Muscle of arm (tissue), 14 donors: ENCODE measurements at places on chromosomes 1 and 21. TPM values are rescaled to one million over a fixed set of nuclear protein-coding genes. Genes with fewer than 3 reads are reported as not detected.

- DNase-seq, result no peak
Observed at GRCh38 chr1:13911697-13912619, 212.0 kb downstream of the PRDM2 start.

- no peak for DNase-seq
Observed at GRCh38 chr1:79604490-79605198, 598.1 kb upstream of the ADGRL4 start.

DNA sequence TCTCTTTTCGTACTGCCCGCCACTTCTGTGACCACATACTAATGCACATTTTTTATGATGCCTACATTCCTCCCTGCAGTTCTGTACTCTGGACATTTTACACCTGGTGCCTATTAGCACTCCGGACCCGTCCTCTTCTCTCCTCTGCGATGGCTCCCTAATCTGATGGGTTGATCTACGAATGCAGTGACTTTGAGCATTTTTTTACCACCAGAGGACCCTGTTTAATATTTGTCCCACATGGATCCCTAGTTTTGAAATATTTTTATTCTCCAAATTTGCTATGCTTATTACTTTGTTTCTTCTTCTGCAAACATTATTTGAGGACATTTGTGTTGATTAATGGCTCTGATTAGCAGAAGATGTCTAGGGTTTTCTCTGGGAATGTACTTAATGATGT, 5.2 kb downstream of the PPFIA4 start:
- no peak for DNase-seq

DNA sequence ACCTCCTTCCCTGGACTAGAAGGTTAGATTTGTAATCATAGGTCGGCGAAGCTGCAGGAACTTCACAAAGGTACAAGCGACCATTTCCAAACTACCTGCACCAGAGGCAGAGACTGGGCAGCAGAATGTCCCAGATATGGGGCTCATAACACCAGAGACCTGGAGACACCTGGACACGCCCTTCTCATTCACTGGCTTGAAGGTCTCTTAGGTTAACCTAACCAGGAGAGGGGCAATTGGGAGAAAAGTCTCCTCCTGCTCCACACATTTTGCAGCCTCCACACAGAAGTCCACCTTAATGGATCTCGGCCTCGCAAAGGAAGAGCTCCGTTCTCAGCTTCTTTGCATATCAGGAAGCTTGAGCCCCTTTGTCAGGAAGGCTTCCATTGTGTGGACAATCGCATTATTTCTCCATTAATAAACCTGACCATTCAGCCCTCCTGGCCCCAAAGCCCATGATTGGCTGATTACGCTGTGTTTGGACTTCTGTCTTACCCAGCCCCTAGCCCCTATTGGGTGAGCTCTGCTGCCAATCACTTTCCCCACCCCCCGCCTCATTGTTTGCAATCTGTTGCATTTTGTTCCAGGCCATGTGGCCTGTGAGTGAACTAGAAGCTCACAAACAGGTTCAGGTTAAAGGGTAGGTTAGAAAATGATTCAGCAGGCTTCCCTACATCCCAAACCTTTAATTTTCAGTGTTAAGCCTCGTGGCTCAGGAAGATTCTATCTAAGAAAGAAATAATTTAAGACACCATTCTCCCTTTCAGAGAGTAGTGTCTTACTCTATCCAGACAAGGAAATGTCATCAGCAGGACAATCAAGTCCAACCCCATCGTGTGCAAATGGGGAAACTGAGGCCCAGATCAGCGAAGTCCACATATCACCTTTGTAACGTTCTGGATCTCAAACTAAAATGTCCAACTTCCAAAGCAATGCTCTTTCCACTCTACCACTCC, 2.8 kb downstream of the MYCL start:
- no peak for DNase-seq

GRCh38 chr21:46202592-46203202, 18.4 kb upstream of the SPATC1L start:
- DNase-seq, result no peak

GRCh38 chr1:205570173-205570501, 61.7 kb downstream of the ELK4 start:
- DNase-seq, result no peak

- no peak for DNase-seq
Observed at GRCh38 chr1:40650075-40650474, 15.4 kb downstream of the RIMS3 start.

DNA sequence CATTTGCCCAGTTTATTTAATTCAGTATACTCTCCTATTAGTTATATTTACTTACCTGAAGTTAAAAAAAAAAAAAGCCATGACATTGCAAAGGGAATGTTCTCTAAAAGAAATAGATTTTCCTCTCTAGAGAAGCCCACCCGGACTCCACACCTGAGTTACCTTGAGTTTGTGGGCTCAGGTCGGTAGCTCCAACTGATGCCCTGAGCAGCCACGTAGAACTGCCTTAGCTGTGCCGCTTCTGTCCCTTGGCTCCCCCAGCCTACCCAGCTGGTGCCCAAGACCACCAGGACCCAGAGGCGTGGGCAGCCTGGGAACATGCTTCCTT, 250 bp downstream of the F5 start:
- no peak for DNase-seq

- no peak for DNase-seq
Observed at GRCh38 chr1:212692774-212693644, 6.6 kb downstream of the BATF3 start.

DNA sequence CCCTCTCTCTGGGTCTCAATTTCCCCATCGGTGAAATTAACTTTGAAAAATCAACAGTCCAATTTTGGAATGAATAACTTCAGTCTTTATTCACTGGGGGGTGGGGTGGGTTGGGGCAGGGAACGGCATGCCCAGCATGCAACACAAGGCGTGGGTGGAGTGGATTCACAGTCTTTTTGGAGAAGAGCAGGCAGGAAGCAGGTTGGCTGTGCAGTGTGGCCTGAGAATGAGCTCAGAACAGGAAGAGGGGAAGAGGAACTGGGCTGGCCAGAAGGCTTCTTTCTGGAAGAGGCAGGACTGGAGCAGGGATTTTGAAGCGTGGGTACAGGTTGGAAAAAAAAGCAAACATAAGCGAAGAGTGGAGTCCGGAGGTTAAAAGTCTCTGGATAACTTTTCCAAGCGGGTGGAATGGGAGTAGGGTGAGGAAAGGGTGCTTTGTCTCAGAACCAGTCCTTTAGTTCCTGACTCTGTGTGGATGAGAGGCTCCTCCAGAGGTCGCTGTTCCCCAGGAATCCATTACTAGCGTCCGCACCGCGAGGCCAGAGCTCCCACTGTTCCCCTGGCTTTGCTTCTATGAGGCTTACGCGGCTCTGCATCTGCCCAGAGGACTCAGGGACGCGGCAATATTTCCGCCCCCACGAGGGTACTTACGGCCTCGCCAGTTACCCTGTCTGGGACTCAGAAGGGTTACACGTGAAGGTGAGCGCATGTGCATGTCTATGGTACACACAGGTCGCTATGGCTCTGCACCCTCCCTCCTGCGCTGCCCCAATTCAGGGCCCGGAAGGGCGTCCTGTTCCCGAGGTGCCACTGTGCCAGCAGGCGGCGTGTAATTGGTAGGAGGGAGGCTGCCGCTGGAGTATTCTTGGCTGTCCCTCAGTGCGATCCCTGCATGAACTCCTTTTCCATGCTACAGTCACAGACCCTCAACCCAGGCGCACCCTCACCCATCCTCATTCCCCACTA, 5.5 kb upstream of the FOXD2 start:
- peak; percentile 86 for DNase-seq

- DNase-seq, result no peak
Observed at GRCh38 chr1:58568271-58568860, 8.7 kb downstream of the TACSTD2 start.

DNA sequence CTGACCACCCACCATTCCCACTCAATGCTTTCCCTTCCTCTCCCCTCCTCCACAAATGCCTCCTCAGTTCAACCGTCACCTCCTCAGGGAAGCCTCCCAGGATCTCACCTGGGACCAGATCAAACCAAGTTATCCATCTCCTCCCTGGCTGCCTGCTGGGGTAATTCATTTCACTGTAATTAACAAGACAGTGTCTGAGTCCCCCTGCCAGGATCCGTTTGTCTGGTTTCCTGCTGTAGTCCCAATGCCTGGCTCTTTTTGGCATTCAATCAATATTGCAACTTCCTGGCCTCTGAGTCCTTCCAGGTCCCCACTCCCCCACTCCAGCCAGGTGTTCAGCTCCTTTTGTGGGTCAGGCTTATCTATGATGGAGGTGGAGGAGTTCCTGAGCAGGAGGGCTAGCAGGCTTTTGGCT, 687.7 kb downstream of the PTPRU start:
- DNase-seq, result no peak

GRCh38 chr1:99115231-99115630, 110.6 kb upstream of the PLPPR5 start:
- no peak for DNase-seq

- no peak for DNase-seq
Observed at GRCh38 chr1:47972864-47973432, 24.2 kb downstream of the TRABD2B start.

DNA sequence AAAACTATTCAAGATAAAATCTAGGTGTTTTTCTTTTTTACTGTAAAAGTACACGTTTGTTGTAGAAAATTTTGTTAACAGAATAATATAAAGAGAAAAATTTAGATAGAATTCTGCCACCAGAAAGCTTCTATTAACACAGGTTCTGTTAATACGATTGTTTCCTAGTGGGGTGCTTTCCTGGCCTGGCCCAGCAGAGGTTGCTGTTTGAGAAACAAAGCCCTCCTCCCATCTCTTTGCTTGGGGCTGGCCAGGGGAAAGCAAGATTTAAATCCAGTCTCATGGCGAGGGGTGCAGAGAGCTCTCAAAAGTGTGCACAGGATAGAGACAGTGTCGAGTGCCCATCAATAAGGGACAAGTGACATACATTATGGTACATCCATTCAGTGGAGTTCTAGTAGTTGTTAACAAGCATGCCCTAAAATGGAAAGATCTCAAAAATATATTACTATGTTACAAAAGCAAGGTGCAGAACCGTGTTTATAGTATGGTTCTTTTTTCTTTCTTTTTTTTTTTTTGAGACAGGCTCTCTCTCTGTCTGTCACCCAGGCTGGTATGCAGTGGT, 14.6 kb upstream of the ACBD3 start:
- no peak for DNase-seq

- DNase-seq, result no peak
Observed at GRCh38 chr1:151406176-151406575, 6.8 kb downstream of the PSMB4 start.

DNA sequence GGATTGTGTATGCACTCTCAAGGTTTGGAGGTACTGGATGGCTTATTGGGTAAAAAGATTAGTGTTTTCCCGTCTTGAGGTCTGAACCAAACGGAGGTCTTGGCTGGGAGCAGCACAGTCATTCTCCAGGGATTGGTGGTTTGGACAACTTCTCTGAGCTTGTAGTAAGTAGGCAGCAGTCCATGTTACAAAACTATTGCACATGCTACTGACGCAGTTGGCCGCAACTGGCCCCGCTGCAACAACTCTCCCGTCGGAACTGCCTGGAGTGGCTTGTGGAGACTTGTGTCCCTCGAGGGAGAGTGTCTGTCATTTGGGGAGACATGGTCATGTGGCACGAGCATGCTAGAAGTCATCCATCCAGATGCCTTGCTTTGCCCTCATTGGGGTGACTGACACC, 276.0 kb downstream of the TM2D1 start:
- DNase-seq, result peak; percentile 92

DNA sequence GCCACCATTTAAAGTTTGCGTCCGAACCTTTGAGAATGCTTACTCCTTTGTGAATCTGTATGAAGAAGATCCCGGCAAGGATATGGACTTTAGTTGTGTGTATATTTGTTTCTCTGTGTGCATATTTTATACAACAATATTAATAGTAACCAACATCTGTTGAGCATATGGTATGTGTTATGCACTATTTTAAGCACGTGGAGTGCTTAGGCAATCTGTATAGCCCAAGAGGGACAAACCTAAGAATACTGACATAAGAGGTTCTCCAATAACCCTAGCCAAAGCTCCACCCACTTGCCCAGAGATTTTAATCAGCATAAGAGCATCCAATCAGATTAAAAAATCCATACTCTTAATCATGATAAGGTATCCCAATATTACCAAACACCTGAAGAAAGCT, 92.7 kb downstream of the MAB21L3 start:
- no peak for DNase-seq

- no peak for DNase-seq
Observed at GRCh38 chr1:188343914-188344313, 1515.2 kb downstream of the PLA2G4A start.

GRCh38 chr1:214404154-214404553, 123.2 kb downstream of the SMYD2 start:
- no peak for DNase-seq

The KCNE1 gene
- polyA plus RNA-seq, result 0.29 TPM

The STPG1 gene
- polyA plus RNA-seq, result 5.2 TPM

The DMAP1 gene
- not detected for polyA plus RNA-seq

The LRRC71 gene
- polyA plus RNA-seq, result 0.43 TPM

The IFNLR1 gene
- 0.20 TPM for polyA plus RNA-seq

The OR2T29 gene
- polyA plus RNA-seq, result not detected

The CLCA4 gene
- not detected for polyA plus RNA-seq

The CD34 gene
- polyA plus RNA-seq, result 171 TPM

The C1QA gene
- polyA plus RNA-seq, result 22.0 TPM

The C8B gene
- polyA plus RNA-seq, result not detected

The OR2L13 gene
- polyA plus RNA-seq, result not detected

The CD46 gene
- 165 TPM for polyA plus RNA-seq
